ENCODE measurements at places on chromosomes 5 and 9. TPM values are rescaled to one million over a fixed set of nuclear protein-coding genes. Genes with fewer than 3 reads are reported as not detected.

- DNase-seq = no peak
These were observed 80.0 kb upstream of the COL5A1 start for GRCh38 chr9:134561427-134562145.

GRCh38 chr9:124769549-124770358 lies 1.4 kb downstream of the NR6A1 start:
- no peak for DNase-seq

DNA sequence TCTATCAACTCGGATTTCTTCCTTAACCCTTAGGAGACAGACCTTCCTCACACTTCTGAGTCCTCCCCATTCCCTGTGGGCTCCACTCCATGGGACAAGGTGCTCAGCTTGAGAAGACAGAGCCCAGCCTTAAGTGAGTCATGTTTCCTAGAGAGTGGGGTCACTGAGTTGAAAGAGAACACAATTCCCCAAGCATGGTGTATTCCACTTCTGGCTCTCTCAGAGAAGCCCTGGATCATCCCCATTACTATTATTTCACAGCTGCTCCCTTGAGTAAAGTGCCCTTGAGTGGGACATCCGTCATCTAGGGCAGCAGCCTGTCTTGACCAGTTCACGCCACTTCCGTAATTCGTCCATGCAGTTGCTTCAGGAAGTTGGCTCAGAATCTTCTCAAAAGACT lies 604.8 kb downstream of the BNC2 start:
- DNase-seq = no peak

GRCh38 chr9:37301042-37301853 lies 121.2 kb upstream of the GRHPR start:
- no peak for DNase-seq

DNA sequence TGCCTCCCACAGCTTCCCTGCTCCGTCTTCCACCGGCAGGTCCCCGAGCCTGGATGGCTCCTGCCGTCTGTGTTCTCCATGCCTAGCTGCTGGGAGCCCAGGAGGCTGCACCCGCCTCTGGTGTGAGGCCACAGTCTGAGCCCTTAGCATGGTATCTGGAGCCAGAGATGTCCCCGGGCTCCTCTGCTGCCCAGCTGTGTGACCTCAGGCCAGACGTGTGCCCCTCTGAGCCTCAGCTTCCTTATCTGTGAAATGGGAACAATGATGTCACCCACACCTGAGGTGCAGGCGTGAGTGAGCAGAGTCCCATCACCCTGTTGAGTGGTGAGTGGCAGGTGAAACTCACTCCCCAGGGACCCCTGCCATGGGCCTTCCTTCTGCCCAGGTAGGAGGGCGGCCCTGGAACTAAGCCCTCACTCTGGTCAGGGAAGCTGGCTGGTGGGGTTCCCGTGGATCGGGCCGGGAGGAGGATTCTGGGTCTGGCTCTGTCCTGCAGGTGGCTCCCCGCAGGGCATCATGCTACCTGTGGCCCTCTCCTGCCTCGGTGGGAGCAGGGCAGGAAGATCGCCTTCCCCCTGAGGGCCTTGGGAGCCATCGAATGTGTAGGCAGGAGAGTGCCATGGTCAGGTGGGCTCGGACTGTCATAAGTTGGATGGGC lies 239.0 kb downstream of the PBX3 start:
- DNase-seq = no peak

The FST gene
- polyA plus RNA-seq = 30.2 TPM

DNA sequence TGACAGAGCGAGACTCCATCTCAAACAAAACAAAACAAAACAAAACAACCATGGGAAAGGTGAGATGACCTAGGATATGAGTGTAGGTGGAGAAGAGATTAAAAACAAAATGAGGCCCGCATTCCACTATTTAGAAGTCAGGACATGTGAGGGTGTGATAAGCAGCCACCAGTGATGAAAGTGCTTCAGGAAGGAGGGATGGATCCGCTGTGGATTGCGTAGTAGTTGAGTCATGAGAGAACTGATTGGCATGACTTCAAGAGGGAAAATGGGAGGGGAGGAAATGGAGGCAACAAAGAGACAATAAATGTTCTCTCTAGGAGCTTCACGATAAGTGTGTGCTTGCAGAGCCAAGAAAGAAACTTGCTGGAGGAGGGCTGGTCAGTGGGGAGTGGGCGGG lies 367.6 kb downstream of the ARL15 start:
- no peak for DNase-seq
